Smooth muscle cell of trachea (primary cell): ENCODE measurements at places on chromosomes 12 and 14. TPM values are rescaled to one million over a fixed set of nuclear protein-coding genes. Genes with fewer than 3 reads are reported as not detected.

The ZNF705A gene
- not detected in 2 replicates for total RNA-seq

The KCNA5 gene
- total RNA-seq: not detected in 2 replicates

The ALDH2 gene
- total RNA-seq: 20.7 and 57.9 TPM in 2 replicates

The TAS2R42 gene
- total RNA-seq: not detected in 2 replicates

The TPH2 gene
- total RNA-seq: not detected in 2 replicates

The CD63 gene
- 2,880 and 3,412 TPM in 2 replicates for total RNA-seq

The OVCH1 gene
- total RNA-seq: 0.15 and 0.83 TPM in 2 replicates

The SYNE3 gene
- 42.5 and 44.0 TPM in 2 replicates for total RNA-seq

The PPFIA2 gene
- total RNA-seq: 2.0 and 6.5 TPM in 2 replicates

The DNAJC22 gene
- 1.8 and 3.3 TPM in 2 replicates for total RNA-seq

The KRT76 gene
- total RNA-seq: not detected in 2 replicates

The CLEC6A gene
- not detected in 2 replicates for total RNA-seq

The NTN4 gene
- 11.1 and 60.5 TPM in 2 replicates for total RNA-seq

The PTHLH gene
- 0.83 and 1.9 TPM in 2 replicates for total RNA-seq
